Endodermal cell (in vitro differentiated cells): ENCODE measurements at places on chromosomes 16 and 17. TPM values are rescaled to one million over a fixed set of nuclear protein-coding genes. Genes with fewer than 3 reads are reported as not detected.

The PRAC2 gene
- not detected in 2 replicates for total RNA-seq

The PRSS8 gene
- 79.3 and 79.7 TPM in 2 replicates for total RNA-seq

- no peak for DNase-seq
These were observed 11.3 kb upstream of the PRR29 start for GRCh38 chr17:63986821-63987220.

The IL34 gene
- total RNA-seq: 3.0 to 5.1 TPM (median 3.2 TPM) in 3 replicates

DNA sequence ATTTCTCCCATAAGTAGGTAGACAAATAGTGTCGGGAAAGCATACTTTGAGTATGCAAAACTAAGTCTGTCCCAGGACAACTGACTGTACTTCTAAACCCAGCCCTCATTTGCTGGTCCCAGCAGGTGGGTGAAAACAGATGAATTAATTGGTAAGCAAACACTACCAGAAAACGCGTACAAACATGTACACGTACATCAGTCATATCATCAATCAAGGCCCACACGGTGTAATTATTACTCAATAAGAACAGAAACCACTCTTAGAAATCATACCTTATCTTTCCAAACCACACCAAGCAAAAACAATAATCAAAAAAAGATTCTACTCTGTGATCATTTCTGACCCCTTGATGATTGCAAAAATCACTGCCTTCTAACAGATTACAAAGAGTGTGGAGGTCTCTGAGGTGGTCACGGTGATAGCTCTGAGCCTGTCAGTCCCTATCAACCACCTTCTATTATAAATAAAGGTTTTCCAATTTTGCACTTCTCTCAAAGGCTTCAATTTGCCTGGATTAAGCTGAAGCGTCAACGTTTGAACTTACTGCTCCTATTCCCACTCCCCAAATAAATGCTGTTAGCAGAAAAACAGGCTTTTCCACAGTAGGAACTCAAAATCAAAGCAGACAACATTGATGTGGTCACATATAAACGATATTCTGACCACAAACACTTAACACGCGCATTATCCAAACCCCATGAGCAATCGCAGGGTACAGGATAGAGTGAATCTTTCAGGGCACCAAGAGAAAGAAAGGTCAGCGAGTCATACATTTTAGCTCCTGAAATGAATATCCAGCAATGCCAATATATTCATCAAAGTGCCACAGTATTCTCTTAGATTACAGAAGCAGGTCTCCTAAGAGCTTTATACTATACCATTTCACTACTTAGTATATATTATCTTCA lies 211.9 kb downstream of the STX8 start:
- DNase-seq: peak; percentile 22

DNA sequence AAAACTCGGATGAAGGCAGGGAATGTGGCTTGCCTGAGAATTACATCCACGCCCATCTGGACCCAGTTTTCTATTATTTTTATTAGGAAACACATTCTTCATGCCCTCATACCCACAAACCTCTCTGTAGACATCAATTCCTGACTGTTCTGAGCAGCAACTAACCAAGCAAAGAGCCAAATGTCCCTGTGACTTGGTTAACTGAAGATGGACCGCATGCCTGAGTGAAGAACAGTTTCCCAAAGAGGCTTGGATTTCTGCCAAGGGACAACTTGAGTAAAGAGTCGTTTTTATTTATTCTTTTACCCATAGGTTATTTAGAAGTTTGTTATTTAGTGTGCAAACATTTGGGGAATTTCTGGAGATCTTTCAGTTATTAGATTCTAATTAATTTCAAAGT lies 259.8 kb downstream of the GRIN2A start:
- DNase-seq: no peak

The EVPLL gene
- total RNA-seq: not detected in 2 replicates

The CNGB1 gene
- total RNA-seq: 0.29 and 0.59 TPM in 2 replicates

The PYDC1 gene
- total RNA-seq: not detected in 2 replicates

The MKS1 gene
- total RNA-seq: 31.3 to 35.7 TPM (median 31.8 TPM) in 3 replicates

The FA2H gene
- 1.8 and 2.4 TPM in 2 replicates for total RNA-seq

DNA sequence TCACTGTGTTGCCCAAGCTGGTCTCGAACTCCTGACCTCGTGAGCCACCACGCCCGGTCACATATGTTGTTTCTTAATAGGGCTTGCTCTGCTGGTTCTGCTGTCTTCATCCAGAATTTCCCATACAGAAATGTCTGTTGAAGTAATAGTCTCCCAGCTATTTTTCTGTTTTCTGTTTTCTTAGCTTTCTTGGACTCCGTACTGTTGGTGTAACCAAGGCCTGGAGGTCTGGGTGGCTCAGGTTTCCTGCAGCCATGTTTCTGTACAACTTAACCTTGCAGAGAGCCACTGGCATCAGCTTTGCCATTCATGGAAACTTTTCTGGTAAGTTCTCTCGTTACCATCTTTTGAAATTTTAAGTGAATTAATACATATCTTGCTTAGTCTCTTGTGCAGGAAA lies 2.8 kb downstream of the SF3B3 start:
- DNase-seq: no peak

- DNase-seq: no peak
These were observed 544.8 kb upstream of the EEF2KMT start for GRCh38 chr16:5642436-5642835.

- DNase-seq: no peak
These were observed 51.8 kb downstream of the SMPD3 start for GRCh38 chr16:68396481-68396880.

The RAB37 gene
- total RNA-seq: 6.8 to 23.8 TPM (median 9.2 TPM) in 3 replicates

The EVPL gene
- total RNA-seq: 0.43 and 0.51 TPM in 2 replicates

DNA sequence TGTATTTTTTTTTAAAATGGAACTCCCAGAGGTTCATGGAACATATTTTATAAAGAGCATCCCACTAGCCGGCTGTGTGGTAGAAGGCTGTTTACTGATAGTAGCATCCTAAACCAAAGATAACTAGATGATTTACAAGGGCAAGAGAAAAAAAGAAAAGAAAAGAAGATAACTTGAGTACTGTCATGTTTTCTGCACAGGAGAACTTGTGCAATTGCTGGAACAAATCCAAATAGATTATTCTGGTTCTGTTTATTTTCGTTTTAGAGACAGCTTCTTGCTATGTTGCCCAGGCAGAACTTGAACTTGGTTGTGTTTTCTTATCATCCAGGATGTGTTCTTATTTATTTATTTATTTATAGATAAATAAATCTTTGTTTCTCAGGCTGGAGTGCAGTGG lies 20.9 kb upstream of the PPM1D start:
- DNase-seq: no peak

The MC1R gene
- 2.5 to 3.4 TPM (median 2.9 TPM) in 3 replicates for total RNA-seq

DNA sequence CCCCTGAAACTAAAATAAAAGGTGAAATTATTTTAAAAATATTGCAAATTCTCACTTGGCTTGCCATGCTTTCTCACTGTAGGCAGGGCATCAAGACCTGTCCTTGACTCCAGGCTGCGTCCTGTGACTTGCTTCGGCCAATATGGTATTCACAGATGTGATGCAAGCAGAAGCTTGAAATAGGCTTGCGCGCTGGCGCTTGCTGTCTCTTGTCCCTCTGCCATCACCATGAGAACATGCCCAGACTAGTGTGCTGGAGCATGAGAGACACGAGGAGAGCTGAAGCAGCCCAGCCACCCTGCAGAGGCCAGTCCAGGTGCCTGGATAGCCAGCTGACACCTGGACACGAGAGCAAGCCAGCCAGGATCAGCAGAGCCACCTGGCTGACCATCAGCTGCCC lies 21.8 kb upstream of the ZKSCAN2 start:
- no peak for DNase-seq

- no peak for DNase-seq
These were observed 84.9 kb downstream of the ABCA8 start for GRCh38 chr17:68870161-68870826.

GRCh38 chr17:73933164-73933766 lies 270.2 kb upstream of the RPL38 start:
- DNase-seq: no peak

- peak; percentile 86 for DNase-seq
These were observed 5.7 kb downstream of the IRX5 start for GRCh38 chr16:54936201-54936978.
